ENCODE measurements at places on chromosomes 2 and 18.

DNA sequence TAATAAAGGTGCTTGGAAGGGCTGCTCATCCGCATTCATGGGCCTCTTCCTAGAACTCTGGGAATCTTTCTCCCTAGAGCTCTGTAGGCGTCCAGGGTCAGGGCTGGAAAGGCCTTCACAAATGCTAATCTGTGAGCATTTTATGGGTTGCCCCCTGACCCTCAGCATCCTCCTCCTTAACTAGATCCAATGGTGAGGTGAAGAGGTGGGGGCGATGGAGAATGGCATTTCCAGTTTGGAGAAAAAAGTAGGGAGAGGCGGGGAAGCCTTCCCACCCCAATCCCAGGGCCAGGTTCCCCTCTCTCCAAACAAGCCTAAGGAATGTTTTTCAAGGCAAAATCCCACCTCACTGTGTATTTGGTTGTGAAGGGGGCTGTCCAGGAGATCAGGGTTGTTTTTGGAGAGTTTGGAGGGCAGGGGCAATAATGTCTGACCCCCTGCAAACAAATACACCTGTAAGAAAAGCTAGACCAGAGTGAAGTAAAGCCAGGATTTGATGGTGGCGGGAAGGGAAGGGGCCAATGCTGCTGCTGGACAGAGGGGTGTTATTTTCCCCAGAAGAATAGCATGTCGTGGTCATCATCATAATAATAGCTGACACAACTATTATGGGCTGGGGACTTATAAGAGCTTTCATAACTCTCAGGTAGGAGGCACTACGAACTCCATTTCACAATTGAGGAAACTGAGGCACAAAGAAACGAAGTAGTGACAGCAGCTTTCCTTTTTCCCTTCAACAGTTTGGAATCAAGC, 1.4 kb upstream of the MYCN start:
- DNase-seq: no peak

DNA sequence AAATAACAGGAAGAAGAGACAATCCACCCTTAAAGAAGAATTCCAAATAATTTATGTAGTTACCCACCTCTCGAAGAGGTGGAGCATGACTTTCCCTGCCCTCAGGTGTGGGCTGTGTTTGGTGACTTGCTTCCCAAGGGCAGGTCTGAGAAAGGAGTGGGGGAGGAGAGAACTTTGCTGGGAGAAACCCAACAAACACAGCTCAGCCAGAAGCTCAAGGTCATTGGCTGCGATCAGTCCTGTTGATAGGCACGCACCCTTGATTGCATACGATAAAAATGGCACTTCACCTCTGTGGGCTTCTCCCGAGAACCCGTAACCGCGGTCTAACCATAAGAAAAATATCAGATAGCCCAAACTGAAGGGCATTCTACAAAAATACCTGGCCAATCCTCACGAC, 157.5 kb upstream of the ID2 start:
- DNase-seq: no peak

DNA sequence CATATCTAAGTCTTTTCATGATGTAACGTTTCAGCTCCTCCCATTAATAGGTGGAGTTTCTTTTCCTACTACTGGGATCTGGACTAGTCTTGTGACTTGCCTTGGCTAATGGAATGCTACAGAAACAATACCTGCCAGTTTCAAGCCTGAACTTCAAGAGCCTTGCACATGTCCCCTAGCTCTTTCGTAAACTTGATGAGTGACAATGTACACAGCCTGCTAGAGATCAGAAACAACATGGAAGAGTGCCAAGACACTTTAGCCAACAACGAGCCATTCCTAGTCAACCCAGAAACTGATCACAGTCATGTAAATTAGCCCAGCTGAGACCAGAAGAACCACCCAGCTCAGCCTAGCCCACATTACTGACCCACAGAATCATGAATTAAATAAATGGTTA, 24.8 kb upstream of the STK39 start:
- no peak for DNase-seq

GRCh38 chr18:32216390-32216789, 26.6 kb downstream of the MEP1B start:
- DNase-seq: no peak

DNA sequence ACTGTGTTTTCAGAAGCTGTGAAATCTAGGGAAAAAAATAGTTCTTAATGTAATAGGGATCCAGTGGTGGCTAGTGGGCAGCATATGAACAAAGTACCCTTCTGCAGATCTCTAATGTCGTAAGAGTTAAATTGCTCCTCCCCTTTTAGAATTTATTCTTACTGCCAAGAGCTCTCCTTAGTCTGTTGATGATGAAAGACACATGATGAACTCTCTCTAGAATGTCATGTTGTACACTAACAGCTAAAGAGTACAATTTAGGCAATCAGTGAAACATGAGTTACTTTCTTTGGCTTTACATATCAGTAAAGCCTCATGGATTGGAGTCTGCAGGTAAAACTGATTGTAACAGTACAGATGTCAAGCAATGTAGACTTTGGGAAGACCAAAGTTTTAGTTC, 84.2 kb downstream of the SLC39A10 start:
- no peak for DNase-seq

- no peak for DNase-seq
Observed at GRCh38 chr2:81675641-81676040, 1371.1 kb upstream of the LRRTM1 start.

DNA sequence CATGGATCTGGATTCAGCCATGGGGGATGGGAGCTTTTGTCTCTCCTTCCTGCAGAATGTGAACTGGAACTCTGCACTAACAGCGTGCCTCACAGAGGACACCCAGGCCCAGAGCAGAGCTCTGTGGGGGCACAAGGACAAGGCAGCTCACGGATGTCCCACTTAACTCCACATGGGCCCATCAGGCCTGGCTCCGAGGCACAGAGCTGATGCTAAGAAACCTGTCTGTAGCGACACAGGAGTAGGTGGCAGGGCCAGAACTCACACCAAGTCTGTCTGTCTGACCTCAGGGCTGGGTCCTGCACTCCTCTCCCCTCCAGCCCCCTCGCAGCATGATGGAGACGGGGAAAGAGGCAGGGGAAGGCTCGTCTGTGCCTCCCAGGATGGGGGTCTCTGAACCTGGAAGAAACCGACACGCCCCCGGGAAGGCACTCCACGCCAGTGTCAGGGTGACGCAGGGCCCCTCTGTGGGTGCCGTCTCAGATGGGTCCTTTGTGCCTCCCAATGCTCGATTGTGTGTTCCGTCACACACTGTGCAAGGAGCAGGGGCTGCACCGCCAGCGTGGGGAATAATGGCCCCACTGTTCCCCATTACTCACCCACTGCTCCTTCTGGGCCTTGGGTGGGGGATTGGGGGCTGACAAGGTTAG, 36.6 kb downstream of the FAM178B start:
- DNase-seq: no peak

DNA sequence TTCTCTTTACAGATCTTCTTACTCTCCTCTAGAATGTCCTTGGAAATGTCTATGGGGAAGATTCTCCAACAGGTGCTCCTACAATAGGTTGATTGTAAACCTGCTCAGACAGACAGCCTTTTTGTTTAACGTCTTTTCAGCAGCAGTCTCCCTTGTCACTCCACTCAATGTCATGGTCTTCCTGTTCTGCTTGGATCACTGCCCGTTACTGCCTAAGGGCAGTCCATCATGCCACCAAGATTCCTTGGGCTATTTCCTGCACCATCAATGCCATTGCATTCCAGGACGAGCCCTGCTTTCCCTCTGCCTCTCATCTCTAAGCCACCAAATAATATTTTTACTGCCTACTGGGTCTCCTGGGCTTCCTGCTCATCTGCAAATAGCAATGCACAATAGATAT, 97.4 kb upstream of the GALNT5 start:
- DNase-seq: no peak

DNA sequence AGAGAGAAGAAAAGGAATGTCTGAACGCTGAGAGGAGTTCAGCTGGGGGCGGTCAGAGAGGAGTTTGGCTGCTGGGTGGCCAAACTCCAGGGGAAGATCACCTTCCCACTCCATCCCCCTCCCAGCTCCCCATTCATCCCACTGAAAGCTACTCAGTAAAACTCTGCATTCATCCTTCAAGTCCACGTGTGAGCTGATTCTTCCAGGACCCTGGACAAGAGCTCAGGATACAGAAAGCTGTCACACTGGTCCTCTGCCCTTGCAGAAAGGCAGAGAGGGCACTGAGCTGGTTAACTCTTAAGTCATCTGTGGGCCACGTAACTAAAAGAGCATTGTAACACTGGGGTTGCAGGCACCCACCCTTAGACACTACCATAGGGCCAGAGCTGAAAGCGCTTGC, 132.1 kb upstream of the ARL4C start:
- DNase-seq: no peak

- no peak for DNase-seq
Observed at GRCh38 chr2:119393971-119394748, 27.4 kb downstream of the DBI start.

DNA sequence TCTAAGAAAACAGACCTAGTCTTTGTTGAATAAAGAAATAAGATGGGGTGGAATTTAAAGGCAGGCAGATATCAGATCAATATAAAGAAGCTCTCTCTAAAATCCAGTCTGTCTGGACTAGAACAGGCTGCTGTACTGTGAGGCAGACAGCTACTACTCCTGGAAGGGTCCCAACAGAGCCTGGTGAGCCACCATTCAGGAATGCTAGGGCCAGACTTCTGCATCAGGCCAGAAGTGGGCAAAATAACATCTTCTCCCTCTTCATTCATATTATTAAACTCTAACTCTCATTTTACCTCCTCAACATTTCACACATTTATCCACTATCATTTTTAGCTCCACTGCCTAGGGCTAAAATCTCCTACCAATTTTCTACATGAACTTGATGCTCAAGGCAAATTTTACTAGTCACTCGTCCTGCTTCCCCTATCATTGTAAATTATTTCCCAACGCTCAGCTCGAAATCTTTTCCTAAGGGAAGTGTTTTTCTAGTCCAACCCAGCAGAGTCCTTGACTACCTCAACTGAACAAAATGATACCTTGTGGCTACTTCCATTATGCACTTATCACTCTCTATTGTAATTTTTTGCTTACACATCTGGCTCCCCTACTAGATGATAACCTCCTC, 45.2 kb upstream of the GLS start:
- no peak for DNase-seq

GRCh38 chr2:37579192-37579713, 92.2 kb downstream of the CDC42EP3 start:
- no peak for DNase-seq

- no peak for DNase-seq
Observed at GRCh38 chr18:24214913-24215312, 76.1 kb downstream of the CABYR start.

DNA sequence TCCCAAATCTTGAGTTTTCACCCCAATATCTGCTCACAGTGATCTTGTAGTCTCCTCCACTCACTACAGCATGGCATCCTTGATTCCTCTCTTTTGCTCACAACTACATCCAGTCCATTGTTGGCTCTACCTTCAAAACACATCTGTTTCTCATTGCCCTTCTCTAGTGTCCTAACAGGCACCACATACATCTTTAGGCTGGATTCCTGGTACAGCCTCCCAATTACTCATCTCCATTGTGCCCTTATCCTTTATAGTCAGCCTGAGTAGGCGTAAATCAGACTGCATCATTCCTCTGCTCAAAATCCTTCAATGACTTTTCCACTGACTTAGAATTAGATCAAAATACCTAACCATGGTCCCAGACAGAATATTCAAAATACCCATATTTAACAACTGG, 10.7 kb upstream of the TAF1B start:
- DNase-seq: no peak

GRCh38 chr2:217291259-217291658, 431.4 kb upstream of the TNP1 start:
- no peak for DNase-seq

DNA sequence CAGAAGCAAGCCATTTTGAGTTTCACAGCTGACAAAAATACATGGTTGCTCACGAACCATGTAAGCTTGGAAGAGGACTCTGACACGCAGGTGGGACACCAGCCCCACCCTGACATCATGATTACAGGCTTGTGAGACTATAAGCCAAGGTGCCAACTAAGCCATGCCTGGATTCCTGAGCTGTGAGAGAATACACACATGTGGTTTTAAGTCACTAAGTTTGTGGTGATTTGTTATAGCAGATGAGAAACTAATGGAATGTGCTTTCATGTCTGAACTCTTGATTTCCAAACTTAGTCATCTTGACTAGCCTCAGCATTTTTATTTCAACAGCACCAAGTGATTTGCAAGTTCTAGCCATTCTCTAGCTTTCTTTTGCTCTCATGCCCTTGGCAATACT, 676.1 kb upstream of the CELF4 start:
- no peak for DNase-seq

DNA sequence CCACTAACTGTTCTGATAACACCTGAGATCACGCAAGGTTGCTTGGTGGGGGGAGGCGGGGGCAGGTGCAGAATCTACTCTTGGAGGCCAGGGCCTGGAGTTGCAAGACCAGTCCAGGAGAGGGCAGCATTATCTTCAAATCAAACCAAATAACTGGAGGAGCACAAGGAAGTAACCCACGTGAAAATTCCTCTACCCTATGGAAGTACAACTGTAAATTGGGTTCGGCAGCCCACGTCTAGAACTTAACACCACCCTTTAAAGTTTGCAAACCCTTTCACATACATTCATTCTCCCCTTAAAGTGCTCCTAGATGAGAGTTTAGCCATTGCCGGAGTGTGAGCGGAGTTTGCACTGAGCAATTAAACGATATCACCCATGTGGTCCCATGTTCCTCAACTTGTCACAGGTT, 19.6 kb upstream of the CXCR1 start:
- DNase-seq: no peak

DNA sequence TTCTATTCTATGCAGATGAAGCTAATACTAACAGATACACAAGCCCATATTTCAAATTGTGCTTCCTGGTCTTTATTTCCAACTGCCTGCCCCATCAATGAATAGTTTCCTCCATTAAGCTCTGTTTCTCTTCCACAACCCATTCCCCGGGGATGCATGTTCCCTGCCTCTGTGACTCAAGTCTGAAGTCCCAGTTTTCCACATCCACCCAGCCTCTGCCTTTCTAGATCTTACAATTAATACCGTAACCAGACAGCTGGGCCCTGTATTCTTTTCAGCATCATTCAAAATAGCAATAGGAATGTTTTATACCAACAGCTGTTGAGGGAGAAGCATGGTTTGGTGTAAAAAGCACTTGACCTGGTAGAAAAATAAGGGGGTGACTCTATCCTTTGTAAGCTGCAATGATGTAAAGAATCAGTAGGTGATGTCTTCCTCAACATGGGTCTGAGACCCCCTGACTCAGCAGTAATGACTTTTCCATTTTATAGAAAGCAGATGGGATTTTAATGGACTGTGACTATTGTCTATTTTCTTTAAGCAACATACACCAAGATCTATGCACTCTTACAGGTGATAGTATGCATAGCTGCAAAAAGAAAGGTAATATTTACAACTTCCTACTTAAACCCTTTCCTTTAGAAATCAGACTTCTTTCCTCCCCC, 46.1 kb upstream of the DAPL1 start:
- no peak for DNase-seq

DNA sequence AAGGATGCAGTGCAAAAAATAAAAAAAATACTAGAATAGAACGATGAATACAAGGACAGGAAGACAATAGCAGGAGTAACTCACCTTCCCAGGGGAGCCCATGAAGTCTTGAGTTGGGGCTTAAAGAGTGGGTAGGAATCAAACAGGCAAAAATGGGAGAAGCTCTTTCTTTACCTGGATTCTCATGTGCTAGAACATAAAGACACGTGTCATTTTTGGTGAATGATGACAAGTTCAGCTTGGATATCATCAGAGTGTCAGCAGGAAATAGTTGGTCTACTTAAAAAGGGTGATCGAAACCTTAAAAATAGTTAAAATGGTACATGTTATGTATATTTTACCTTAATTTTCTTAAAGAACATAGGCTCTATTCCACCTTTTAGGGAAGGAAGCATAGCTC, 5.7 kb downstream of the SGPP2 start:
- DNase-seq: no peak

- DNase-seq: no peak
Observed at GRCh38 chr2:5913711-5914395, 221.7 kb downstream of the SOX11 start.

Measured in right forelimb (tissue), 1 donor.